ENCODE measurements at places on chromosomes 6 and 20.

DNA sequence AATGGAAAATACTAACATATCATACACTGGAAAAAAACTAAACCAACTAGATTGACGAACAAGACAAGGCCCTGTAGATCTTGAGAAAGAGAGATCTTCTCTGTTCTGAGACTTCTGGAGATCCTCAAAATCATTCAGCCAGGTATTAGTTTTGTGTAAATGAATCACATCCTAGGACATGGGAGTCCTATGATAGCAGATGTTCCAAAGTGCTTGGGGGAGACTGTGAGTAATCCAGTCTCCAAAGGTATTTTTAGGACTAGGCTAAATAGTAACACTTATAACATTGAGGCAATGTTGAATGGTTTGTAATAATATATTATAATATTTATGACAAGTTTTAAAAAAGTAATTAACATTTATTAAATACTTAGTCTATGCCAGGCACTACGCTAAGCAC lies 275.0 kb downstream of the BTBD9 start:
- DNase-seq, result no peak

DNA sequence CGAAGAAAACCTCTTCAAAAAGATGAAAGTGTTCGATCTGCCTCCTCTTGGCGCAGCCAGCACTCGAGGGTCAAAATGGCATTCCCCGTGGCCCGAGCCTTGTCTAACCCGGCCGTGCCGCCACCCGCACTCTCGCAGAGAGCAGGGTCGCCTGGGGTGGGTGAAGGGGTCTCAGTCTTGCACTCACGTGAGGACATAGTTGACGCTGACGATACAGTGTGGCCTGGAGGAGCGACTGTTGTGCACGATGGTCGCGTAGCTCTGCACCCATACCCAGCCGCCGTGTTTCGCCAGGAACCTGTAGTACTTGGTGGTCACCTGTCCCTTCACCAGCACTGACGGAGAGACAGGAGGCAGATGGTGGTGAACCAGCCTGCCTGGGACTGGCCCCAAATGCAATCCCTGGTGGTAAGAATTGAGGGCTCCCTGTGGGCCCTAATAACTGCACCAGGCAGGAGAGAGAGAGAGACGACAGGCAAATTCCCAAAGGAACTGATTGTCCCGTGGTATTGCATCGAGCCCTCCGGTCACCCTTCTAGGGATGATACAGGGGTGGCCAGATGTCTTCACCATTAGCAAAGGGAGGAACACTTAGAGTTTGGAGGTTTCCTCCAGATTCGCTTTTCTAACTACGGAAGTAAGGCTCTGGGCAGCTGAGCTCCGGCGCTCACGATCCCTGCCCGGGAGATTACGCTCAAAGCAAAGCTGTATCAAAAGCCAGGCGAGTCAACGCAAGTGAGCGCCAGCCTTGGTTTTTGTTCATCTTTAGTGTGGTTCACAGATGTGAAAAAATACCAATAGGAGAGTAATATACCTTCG lies 17.4 kb downstream of the SIM1 start:
- no peak for DNase-seq

- DNase-seq, result no peak
Observed at GRCh38 chr6:33419580-33420490, at the start of gene SYNGAP1. SYNGAP1 (plus strand) TSS chr6:33420065; CDS start chr6:33420265, 200 bp downstream.

DNA sequence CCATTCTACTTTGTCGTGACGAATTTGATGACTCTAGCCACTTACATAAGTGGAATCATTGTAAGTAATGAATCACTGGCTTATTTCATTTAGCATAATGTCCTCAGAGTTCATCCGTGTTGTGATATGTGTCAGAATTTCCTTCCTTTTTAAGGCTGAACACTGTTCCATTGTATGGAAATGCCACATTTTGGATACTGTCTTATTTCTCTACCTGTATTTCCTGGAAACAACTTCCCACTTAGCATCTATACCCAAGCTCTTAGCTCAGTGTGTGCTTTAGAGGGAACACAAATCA lies 28.8 kb upstream of the GGTLC1 start:
- no peak for DNase-seq

DNA sequence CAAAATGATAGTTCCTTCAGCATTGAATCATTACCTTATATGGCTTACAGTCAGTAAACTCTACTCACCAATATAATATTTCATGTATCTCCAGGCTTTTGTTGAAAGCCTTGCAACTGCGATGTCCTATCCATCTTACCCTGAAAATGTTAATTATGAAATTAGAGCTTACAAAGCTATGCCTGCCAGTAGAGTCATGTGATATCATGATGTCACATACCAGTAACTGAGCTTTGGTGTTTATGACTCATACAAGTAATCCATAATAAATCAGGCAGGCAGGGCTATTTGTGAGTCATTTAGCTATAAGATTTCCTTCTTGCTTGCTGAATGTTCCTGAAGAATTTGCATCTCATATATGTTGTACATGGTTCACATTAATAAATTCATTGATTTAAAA lies 44.9 kb upstream of the FAM83B start:
- DNase-seq, result no peak

GRCh38 chr6:7184502-7184901 lies 76.7 kb downstream of the RREB1 start:
- DNase-seq, result no peak

- DNase-seq, result no peak
Observed at GRCh38 chr6:118316796-118317384, 231.2 kb upstream of the PLN start.

All from stimulated activated CD8-positive, alpha-beta memory T cell treated with anti-CD3 and anti-CD28 coated beads, Interleukin-4, amount 100 ng/mL, for 4 hours (primary cell).